ENCODE measurements at places on chromosomes 6 and 20.

- DNase-seq = no peak
Observed at GRCh38 chr6:45718131-45718530, 297.5 kb downstream of the CLIC5 start.

GRCh38 chr6:43746613-43747102, 23.4 kb upstream of the VEGFA start:
- DNase-seq = no peak

DNA sequence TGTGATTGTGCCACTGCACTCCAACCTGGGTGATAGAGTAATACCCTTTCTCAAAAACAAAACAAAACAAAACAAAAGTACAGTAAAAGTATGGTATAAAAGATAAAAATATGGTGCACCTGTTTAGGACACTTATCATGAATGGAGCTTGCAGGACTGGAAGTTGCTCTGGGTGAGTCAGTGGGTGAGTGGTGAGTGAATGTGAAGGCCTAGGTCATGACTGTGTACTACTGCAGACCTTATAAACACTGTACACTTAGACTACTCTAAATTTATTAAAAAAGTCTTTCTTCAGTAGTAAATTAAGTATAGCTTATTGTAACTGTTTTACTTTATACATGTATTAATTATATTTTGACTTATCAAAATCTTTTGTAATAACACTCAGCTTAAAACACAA, 46.0 kb downstream of the ZFP64 start:
- no peak for DNase-seq

DNA sequence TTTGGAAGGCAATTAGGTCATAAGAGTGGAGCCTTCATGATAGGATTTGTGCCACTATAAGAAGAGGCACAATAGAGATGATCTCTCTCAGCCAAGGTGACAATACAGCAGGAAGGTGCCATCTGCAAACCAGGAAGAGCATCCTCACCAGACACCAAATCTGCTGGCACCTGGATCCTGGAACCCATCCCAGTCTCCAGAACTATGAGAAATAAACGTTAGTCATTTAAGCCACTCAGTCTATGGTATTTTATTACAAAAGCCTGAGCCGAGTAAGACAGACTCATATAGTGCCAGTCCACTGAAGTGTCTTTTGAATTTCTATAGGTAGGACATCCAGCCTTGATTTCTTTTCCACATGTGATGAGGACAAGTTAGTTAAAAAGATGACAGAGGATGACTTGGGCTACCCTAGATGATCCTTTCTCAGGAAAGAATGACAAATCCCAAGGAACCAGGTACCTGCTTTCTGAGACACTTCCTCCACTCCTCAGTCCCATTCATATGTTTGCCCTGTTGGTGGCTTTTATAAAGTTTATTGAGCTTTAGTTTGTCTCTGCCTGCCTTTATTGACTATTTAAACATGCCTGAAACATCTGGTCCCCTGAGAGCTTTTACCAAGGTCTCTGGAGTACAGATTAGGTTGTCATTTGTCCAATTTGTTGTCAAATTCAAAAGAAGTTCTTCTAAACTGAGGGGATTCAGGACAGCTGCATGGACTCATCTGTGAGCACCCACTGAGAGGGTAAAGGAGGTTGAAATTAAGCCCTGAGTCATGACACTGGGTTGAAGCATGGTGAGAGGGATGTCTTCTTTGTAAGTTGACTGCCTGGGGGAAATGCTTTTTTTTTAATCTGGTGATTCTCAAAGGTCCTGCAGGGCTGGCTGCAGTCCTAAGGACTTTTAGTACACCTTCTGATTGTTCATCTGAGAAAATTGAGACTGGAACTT, 165.0 kb upstream of the PLCB4 start:
- no peak for DNase-seq

DNA sequence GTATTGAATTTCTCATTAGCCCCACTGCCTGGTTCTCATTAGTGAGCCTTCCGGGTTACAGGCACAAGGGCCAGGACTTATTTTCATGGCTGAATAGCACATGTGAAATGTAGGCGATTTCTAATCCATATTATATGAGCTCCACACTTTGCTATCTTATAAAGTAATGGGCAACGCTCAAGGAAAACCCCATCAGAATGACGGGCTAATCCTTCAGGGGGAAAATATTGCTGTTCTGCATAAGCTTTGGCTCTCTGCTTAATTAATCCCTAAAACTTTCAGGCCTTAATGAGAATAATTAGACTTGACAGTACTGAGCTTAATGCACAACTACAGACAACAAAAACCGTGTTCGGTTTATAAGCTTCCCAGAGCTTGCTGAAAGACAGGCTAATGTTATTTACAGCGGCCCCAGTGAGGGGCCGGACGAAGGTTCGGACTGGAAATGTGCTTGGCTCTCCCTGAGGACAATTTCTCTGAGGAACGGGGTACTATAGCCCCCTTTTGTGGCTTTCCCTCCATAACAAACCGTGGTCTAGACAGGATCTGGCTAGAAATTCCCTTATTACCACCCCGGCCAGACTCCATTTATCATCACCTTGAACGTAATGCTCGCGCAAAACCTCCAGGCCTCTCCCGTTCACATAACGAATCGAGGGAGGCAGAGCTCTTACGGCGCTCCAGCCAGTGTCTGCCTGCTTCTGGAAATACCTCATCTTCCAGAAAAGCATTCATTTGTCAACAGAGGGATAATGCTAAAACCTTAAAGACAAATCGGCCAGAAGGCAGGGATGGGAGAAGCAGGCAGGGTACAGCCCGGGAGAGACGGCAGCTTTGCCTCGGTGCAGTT, 164.5 kb downstream of the CD83 start:
- no peak for DNase-seq

GRCh38 chr6:299104-299980, 7.1 kb downstream of the DUSP22 start:
- no peak for DNase-seq

GRCh38 chr6:54188846-54189245, 77.6 kb downstream of the MLIP start:
- DNase-seq = no peak

GRCh38 chr6:79586548-79586947, 44.6 kb upstream of the SH3BGRL2 start:
- DNase-seq = peak; percentile 3

DNA sequence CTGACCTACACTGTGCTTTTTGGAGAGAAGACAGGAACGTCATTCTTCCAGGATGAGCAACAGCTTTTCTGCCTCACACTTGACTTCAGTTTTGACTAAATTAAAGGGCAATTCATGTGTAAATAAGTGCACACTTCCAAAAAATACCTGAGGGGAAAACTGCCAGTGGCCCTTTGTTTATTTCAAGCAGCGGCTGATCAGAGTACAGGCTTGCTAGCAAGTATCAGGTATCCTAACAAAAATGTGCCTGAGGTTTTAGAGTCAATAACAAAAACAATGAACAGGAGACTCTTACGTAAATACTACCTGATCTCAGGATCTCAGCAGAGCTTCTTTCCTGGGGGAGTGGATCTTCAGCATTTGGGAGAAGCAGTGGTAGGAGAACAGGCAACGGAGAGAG, 12.4 kb downstream of the LY86 start:
- DNase-seq = no peak

DNA sequence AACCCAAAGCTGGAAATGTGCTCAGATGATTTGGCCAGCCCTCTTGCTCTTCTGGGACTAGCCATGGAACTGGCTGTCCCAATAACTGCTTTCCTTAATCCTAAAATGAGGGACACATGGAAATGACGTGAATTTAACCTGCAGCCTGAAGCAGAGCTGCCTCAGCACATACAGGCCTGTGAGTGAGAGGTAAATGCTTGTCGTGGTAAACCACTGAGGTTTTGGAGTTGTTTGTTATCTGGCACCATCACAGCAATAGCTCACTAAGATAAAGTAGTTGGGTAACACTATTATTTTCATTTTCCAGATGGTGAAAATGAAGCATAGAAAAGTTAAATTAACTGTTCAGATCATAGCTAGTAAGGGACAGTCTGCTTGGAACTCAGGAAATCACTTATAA, 333.4 kb upstream of the CHD6 start:
- DNase-seq = no peak

- no peak for DNase-seq
Observed at GRCh38 chr20:47859278-47859677, 74.0 kb upstream of the SULF2 start.

- no peak for DNase-seq
Observed at GRCh38 chr6:105677671-105678475, 275.0 kb upstream of the PREP start.

- DNase-seq = peak; percentile 64
Observed at GRCh38 chr20:50085481-50086365, 27.2 kb downstream of the UBE2V1 start.

GRCh38 chr20:26163890-26164289, 467.2 kb upstream of the ZNF337 start:
- DNase-seq = no peak

GRCh38 chr20:10639077-10639736, 34.6 kb downstream of the JAG1 start:
- DNase-seq = no peak

DNA sequence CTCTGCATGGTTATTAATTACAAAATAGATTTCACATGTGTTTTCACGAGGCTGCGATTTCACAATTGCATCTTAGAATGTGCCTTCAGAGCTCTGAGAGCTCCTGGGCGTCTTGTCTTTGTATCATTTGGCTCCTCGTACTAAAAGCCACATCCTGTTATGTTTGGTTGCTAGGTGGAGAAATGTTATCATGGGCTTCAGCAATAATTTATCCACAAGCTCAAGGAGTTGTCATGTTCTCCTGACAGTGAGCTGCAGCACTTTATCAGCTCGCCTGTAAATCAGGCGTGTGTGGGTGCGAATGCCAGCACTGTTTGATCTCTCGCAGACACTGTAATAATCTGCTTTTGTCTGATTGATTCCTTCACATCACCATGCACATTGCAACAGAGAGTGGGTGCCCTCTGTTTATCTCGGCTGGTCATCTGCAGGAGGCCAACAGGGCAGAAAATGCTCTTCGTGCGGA, 218.6 kb upstream of the ZFP64 start:
- no peak for DNase-seq

DNA sequence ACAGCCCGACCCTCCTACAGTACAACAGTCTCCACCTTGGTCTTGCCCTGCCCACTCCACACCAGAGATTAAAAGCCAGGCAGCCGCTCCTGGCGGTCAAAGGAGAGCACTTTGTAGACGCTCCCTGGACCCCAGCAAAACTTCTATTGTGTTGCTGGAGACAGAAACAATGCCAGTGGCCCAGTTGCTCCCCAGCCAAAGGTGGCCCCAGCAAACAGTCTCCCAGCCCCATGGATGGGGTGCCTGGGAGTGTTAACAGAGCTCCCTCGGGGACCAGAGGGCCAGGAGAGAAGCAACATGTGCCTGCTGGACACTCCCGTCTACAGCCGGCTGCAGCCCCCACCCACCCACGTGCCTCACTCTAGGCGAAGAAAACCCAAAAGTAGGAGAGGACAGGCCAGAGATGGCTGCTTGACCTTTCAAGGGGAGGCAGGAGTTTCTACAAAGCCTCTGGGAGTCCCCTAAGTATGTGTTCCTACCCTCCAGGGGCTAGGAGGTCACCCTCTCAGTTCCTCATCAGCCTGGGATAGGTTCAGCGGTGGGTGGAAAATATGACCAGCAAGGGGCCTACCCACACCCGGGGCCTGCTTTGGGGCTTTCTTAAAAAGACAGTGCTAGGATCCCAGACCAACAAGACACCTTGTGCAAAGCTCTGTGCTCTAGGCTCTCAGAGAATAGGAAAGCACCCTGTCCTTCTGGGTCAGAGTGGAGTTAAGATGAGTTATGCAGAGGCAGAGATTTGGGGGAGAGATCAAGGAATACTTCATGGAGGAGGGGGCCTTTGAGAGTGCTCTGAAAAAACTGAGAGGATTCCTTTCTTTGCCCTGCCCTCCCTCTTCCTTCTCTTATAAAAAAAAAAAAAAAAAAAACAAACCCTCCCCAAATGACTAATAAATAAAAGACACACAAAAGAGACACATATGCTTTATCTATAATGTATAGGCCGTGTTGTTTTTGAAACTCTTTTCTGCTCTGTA, 19.0 kb upstream of the PREX1 start:
- DNase-seq = no peak

DNA sequence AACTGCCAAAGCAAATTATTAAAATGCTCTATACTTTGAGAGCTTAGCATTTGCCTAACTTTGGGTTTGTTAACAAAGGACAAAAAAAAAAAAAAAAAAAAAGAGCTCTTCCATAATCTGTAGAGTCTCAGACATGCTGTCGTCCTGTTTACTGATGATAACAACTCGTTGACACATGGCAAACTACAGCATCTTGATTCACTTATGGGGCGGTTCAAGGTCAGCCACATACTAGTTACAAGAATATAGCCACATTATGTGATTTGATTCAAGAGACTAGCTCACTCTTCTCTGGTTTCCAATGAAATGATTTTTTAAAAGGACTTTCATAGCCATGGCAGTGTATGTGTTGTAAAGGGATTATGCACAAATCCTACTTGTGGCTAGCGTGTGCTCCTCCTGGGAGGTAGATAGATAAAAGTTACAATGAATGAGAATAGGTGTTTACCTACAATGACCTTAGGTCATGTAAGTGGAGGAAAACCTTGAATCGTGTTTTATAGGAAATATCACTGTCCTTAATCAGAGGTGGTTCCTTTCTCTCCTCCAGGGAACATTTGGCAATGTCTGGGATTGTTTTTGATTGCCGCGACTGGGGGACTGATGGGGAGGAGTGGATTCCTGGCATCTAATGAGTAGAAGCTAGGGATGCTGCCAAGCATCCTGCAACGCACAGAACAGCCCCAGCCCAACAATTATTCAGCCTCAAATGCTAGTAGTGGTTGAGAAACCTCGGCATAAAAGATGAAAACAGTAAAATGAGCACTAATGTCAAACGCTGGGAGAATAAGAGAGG, 969.2 kb upstream of the SLC35B3 start:
- DNase-seq = no peak

GRCh38 chr20:62163986-62164762, 18.7 kb upstream of the MTG2 start:
- DNase-seq = no peak

- no peak for DNase-seq
Observed at GRCh38 chr6:89975991-89976693, 81.9 kb downstream of the GJA10 start.

- DNase-seq = no peak
Observed at GRCh38 chr20:26167499-26167898, 470.8 kb upstream of the ZNF337 start.

- no peak for DNase-seq
Observed at GRCh38 chr20:50845566-50846215, 50.8 kb downstream of the BCAS4 start.

DNA sequence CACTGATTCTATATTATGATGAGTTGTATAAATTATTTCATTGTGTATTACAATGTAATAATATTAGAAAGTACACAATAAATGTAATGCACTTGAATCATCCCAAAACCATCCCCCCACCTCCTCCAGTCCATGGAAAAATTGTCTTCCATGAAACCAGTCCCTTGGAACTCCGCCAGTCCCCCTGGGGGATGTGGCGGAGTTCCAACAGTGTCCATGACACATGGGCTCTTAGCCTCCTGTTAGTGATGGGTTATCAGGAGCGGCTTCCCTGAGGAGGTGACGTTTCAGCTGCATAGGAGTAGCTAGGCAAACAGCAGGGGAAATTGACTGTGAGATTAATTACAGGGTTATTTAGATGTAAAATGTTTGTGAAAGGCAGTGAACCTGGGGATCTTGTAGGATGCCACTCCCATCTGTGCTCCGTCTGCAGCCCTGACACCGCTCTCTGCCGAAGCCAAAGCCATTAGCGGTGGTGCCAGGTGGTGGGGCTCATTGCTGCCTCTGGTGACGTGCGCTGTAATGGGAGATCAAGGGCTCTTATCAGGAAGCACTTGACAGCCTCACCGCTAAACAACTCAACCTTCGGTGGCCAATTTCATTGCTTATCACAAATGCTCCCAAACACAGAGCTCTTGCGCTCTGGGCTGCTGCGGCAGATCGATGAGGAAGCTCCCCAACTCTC, 81.6 kb upstream of the MC3R start:
- DNase-seq = peak; percentile 7

- no peak for DNase-seq
Observed at GRCh38 chr6:45606831-45607400, 229.2 kb upstream of the SUPT3H start.

All from DMS 273 treated with DMSO at 0.1 percent for 48 hours (cell line).